ENCODE measurements at places on chromosomes 1 and 21. TPM values are rescaled to one million over a fixed set of nuclear protein-coding genes. Genes with fewer than 3 reads are reported as not detected.

DNA sequence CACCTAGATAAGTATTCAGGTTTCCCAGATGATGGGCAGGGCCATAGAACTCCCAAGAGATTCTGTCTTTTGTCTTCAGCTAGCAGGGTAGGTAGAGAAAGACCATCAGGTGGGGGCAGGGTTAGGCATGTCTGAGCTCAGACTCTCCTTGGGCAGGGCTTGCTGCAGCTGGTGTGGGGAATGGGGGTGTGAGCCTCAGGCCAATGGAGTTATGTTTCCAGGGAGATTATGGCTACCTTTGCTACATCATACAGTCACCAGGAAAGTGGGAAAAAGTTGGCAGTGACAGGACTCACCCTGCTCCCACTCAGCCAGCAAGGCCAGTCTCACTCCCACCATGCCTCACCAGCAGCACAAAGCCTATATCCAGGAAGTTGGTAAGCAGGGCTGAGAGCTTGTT lies 77.8 kb downstream of the DRAM2 start:
- DNase-seq, result no peak

GRCh38 chr1:30741239-30741894 lies 16.2 kb downstream of the LAPTM5 start:
- no peak for DNase-seq

DNA sequence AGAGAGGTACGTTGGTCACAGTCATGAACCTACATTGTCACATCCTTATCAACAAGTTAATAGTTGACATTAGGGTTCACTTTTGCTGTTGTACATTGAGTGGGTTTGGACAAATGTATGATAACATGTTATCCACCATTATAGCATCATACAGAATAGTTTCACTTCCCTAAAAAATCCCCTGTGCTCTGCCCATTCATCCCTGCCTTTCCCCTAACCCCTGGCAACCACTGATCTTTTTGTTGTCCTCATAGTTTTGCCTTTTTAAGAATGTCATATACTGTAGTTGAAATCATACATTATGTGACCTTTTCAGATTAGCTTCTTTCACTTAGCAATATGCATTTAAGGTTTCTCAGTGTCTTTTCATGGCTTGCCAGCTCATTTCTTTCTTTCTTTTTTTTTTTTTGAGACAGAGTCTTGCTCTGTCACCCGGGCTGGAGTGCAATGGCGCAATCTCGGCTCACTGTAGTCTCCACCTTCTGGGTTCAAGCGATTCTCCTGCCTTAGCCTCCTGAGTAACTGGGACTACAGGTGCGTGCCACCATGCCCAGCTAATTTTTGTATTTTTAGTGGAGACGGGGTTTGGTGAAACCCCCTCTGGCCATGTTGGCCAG lies 50.6 kb downstream of the UCK2 start:
- DNase-seq, result no peak

DNA sequence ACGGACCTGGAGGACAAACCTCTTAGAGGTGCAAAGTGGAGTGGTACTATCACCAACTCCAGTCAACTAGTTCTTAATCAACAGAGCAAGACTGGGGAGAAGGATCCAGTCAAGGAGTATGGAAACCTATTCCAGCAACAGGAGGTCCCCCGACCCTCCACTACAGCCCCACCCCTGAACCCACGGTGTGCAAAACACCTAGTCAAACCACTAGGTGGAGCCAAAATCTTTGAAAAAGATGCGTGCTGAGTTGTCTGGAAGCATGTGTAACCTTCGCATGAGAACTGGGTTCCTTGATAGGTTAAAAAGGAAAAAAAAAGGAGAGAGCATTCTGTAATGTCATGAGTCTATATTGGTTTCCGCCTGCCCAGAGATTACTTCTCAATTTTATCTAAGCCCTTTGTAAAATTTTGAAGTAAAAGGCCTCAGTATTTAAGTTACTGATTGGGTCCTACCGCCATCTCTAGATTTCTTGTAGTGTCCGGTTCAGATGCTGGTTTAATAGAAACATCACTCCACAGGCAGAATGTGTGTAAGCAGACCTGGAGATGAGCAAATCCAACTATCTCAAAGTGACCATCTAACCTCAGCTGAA lies 81.9 kb upstream of the HAO2 start:
- no peak for DNase-seq

PODN gene
- 141 TPM for total RNA-seq

EFNA1 gene
- 29.2 TPM for total RNA-seq

DNA sequence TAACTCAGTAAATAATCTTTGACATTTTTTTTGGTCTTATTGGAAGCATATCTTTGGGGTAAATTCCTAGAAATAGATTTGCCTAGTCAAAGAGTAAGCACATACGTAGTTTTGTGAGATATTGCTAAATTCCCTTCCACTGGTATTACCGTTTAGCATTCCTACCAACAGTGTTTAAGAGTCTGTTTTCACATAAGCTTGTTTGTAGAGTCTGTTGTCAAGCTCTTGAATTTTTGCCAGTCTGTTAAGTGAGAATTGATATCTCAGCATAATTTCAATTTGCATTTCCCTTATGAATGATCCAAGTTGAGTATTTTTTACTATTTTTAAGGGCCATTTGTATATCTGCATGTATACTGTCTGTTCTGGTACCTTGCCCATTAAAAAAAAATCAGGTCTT lies 37.0 kb upstream of the MPC2 start:
- DNase-seq, result no peak

TNFSF4 gene
- 1.4 TPM for total RNA-seq

RNU1-1 gene
- total RNA-seq, result under 0.01 TPM

- no peak for DNase-seq
Measured at GRCh38 chr1:56439610-56440264, 139.6 kb downstream of the PLPP3 start.
